ENCODE measurements at places on chromosomes 16 and 17.

DNA sequence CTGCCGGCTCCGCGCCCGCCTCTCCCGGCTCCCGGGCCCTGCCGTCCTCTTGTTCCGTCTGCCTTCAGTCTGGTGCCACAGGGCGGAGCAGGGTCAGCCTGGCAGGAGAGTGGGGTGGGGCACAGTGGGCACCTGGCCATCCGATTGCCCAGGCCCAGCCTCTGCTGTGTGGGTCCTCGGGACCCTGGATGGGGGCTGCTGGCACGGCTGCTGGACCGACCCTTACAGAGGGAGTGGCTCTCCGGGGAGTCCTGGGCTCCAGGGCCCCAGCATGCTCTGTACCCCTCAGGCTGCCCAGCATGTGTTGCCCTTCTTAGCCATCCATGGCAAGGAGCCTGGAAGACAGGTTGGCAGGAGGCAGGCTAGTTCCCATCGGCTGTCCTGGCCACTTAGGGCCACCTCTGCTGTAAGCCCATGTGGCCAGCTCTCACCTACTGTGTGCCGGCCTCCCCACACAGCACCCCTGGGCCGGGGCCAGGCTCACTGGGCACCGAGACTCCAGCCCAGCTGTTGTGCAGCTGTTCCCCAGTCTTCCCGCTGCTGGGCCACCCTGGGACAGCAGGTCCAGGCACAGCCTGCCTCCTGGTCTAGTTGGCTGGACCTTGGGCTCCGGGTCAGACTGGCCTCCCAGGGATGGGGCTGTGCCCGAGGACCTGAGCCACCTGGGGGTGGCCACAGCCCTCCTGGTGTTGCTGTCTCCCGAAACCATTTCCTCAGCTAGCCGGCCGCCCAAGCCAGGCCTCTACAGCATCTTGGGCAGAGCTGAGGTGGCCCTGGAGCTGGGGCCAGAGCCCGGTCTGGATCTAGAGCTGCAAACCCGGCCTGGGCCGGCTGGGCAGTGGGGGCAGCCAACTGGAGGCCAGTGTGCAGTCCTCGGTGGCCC is 24.9 kb downstream of the BAHCC1 start:
- DNase-seq, result no peak

- DNase-seq, result peak; percentile 72
These were observed 10.5 kb downstream of the TMIGD1 start for GRCh38 chr17:30323262-30323894.

DNA sequence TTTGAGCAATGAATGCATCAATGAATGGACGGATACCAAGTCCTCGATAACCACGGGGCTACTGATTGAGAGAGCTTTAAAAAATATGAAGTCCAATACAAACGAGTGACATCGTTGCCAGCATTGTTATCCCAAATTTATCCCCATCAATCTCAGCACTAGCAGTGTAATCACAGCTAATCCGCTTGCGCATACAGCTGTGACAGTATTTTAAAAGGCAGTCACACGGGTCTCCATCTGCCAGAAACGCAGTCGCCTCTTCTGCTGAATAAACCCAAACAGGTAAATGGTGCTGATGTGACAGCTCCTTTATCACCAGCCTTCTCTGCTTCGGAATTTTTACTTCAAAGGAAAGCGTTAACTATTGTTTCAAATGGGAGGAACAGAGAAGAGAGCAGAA is 311.1 kb downstream of the XYLT1 start:
- DNase-seq, result no peak

DNA sequence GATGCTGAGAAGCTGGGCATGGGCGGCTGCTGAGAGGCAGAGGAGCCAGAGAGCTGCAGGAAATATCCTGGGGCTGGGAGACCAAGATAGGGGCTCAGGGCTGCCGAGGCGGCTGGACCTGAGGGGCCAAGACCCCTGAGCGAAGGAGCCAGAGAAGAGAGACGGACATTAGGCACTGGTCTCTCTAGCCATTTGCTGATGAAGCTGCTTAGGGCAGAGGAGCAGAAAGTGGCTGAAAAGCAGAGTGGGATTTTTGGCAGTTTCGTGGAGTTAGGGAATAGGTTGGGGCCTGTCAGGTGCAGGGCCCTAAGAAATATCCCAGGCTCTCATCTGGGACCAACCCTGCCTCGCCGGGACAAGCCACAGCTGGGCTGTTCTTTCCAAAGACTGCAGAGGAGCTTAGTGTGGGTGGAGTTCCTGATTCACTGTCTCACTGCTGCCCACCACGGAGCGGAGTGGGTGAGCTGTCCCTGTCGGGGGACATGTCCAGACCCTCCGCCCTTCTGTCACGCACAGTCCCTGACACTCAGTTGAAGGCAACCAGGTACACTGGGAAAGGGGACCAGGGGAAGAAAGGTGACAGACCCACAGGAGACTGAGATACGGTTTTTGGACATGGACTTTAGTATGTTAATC is 11.3 kb upstream of the DNASE1 start:
- DNase-seq, result no peak

DNA sequence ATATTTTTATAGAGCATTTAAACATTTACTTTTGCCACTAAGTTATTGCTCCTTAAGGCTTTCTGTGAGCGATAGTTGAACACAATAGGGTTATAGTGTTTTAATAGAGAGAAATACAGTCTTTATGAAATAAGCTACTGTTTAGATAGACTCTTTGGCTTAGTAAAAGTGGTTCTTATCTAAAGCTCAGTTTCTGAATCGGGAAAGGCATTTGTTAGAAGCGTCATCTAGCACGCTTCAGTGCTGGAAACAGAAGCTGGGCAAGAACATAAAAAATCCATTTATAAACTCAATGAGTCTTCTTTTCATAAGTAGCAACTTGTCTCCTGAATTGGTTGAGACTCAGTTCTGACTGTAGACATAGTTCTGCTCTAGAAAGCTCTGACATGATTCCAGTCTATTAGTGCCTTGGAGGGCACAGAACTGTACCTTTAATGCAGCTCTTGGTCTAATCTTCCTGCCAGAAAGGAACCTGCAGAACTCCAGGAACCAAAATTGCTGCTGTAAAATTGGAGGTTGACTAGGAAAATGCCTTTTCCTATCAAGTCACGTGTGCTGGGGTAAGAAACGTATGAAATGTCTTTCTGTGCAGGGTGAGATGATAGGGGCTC is 55.4 kb upstream of the DNAJA2 start:
- no peak for DNase-seq

GRCh38 chr16:25064937-25065336 is 46.6 kb upstream of the LCMT1 start:
- DNase-seq, result no peak

DNA sequence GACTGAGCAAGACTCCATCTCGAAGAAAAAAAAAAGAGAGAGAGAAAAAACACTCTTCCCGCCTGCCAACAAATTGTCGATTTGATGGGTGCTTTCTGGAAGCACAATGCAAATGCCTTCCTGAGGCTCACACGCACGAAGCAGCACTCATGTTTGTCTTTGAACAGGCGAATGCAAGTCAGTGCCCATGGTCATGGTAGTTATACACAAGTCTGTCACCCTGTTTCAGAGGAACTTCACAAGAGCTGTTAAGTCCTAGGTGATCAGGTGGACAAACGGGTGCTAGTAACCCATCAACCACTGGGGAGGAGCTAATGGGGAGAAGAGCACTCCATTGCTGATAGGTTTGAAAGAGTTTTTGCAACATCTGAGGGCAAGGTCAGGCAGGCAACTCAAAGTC is 6.5 kb upstream of the DNAI2 start:
- DNase-seq, result no peak

GRCh38 chr16:3857189-3858043 is 23.1 kb downstream of the CREBBP start:
- DNase-seq, result no peak

GRCh38 chr17:21368545-21369246 is 7.5 kb upstream of the KCNJ12 start:
- DNase-seq, result no peak

DNA sequence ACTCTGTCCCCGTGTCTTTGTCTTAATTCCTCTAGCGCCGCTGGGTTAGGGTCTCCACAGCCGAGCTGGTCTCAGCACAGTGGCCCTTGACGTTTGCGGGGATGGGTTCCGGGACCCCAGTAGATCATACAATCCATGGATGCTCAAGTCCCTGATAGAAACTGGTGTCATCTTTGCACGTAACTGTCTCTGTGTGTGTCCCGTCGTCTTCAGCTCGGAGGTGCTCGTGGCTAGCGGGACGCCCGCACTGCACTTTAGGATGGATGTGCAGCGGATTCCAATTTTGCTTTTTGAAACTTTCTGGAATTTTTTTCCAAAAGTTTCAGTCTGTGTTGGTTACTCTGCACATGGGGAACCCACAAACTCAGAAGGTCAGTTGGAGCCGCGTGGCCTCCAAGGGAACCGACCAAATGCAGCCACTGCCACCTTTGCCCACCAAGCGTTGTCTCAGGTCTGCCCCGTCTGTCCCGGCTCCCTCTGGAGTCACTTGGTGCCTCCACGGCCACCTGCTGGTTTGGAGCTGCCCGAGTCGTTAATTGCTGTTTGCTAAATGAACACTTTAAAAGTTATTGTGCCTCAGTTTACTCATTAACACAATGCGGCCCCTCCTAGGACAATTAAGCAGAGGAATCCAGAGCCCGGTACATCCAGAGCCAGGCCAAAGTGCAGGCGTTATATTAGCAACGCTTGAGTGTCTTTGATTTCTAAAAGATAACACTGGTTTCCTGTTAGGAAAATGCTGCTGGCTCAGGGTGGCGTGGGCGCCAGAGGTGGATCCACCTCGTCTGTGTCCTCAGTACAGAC is 5.3 kb upstream of the DPEP1 start:
- DNase-seq, result no peak

GRCh38 chr16:1430214-1430758 is 592 bp upstream of the PERCC1 start:
- no peak for DNase-seq

GRCh38 chr16:79328402-79329165 is 272.0 kb downstream of the MAF start:
- DNase-seq, result no peak

DNA sequence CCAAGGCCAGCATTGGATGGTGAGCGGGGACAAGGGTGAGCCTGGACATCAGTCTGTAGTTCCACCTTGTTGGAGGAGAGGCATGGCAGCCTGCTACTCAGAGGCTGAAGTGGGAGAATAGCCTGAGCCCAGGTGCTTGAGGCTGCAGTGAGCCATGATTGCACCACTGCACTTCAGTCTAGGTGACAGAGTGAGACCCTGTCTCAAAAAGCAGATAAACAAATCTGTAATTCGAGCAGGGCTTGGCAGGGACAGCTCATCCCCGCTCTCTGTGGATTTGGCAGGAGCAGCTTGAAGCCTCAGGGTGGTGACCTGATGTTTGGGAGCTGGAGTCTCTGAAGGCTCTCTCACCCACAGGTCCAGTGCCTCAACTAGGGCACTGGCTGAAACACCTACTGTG is 38.6 kb upstream of the ZCCHC14 start:
- no peak for DNase-seq

DNA sequence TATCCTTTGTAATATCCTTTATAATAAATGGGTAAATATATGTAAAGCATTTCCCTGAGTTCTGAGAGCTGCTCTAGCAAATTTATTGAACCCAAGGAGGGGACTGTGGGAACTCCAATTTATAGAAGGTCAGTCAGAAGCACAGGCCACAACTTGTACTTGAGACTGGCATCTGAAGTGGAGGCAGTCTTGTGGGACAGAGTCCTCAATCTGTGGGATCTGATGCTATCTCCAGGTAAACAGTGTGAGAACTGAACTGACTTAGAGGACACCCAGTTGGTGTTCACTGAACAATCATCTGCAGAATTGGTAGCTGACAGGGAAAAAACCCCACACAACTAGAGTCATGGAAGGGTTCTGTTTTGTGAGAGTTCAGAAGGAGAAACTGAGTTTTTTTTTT is 34.0 kb downstream of the AKAP10 start:
- DNase-seq, result no peak

- DNase-seq, result no peak
These were observed 50.0 kb downstream of the VMP1 start for GRCh38 chr17:59757470-59757869.

GRCh38 chr16:4245077-4245791 is 3.4 kb upstream of the SRL start:
- DNase-seq, result no peak

DNA sequence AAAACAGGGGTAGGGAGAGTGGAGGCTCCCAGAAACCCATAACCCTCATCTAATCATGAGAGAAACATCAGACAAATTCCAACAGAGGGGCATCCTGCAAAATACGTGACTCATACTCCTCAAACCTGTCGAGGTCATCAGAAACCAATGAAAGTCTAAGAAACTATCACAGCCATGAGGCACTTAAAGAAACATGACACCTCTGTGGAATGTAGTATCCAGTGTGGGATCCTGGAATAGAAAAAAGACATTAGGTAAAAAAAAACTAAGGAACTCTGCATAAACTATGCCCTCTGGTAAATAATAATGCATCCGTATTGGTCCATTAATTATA is 16.4 kb downstream of the CDH5 start:
- DNase-seq, result no peak

DNA sequence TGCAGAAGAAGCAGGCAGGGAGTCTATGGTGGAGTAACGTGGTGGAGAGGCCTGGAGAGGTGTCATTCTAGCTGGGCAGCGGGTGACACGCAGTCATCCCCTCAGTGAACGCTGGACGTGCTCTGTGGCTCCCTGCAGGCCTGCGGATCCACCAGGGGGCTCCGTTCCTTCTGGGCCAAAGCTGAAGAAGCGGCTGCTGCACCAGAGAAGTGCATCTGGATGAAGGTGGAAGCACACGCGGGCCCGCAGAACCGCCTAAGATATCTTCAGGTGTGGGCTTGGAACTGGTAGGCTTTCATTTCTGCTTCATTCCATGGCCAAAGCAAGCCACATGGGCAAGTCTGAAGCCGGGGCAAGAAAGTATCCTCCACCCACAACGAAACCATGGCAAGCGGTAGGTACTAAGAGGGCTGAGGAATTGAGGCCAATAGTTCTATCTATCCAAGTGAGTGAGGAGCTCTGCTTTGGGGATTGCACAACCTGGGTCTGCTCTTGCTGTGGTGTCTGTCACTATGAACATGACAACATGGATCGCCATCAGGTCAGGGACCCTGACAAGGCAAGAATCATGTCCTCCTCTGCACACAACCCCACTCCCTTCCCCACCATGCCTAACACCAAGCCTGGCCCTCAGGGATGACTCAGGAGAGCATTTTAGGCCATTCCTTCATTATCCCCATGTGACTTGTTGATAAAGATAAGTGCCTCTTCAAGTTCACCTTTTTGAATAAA is 78.9 kb upstream of the FBXO47 start:
- DNase-seq, result no peak

DNA sequence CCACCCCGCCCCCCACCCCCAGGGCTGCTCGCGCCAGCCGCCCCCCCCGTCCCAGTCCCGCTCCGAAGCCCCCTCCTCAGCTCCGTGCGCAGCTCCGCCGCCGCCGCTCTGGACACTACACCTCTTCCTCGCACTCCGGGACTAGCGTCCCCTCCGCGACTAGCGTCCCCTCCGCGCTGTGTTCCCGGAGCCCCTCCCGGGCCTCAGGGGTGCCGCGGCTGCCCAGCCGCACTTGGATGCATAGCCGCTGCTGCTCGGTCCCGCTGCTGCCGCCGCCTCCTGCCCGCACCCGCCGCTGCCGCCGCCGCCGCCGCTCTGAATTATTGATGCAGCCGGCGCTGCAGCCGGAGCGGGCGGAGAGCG is at the start of gene CBLN1:
Gene CBLN1 (minus strand): TSS at position 359 of the 363 bp plus-strand sequence. CDS start 373 bp downstream, outside the sequence.
- DNase-seq, result no peak

- no peak for DNase-seq
These were observed 33.5 kb downstream of the TMEM186 start for GRCh38 chr16:8763899-8764298.

- DNase-seq, result no peak
These were observed 25.6 kb downstream of the TPSG1 start for GRCh38 chr16:1199347-1200013.
